ENCODE measurements at places on chromosomes 6 and 20.
A peak's percentile ranks its signal among the peaks of the same experiment; 100 is the strongest.

GRCh38 chr20:35560105-35560511 is 18.2 kb downstream of the ERGIC3 start:
- DNase-seq: no peak

DNA sequence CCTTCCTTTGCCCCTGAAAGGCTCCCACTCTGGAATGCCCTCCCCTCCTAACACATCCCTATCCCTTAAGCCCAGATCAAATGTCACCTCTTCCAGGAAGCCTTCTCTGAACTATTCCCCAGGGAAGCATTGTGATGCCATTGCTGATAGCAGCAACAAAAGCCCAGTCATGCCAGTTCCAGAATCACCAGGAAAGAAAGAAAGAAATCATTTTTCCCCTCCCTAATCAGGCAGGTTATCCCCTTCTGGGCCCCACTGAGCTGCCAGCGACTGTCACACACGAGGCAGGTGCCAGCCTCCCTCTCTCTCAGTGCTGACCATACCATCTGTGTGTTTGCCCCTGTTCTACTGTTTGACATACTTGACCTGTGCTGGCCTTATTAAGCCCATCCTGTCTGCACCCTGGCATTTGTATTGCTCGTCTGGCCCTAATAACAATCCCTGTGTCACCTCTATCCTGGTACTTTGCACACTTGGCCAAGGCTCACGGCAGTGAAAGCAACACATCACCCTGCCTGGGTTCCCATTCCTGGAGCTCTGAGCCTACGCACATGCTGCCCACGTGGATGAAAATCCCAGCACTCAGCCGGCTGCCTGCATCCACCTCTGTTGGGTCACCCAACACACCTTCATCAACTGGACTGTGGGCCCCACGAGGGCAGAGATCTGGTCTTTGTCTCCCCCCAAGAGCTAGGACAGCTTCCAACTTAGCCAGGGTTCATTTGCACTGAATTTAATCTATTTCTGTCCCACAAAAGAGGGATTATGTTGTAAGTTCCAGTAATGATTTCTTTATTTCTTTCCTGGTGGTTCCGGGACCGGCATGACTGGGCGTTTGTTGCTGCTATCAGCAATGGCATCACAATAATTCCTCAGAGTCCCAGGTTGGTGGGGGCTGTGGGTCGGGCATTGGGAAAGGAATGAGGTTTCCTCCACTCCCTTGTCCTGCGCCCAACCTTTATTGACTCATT is 5.3 kb upstream of the BPIFB1 start:
- DNase-seq: no peak

GRCh38 chr20:32619586-32619985 is 34.5 kb upstream of the NOL4L start:
- no peak for DNase-seq

DNA sequence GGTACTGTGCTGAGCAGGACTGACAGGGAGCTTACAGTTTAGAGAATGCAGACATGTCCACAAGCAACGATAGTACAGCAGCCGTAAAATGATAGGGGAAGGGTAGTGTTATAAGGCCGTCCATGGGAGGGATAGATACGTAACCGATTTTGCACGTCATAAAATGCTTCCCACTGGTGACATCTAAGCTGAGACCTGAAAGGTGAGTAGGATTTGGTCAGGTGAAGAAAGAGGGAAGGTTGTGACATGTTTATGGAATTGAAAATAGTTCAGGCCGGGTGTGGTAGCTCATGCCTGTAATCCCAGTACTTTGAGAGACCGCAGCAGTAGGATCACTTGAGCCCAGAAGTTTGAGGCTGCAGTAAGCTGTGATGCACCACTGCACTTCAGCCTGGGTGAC is 25.6 kb downstream of the SNX9 start:
- no peak for DNase-seq

GRCh38 chr20:33169176-33169794 is 1.3 kb downstream of the BPIFA2 start:
- no peak for DNase-seq

DNA sequence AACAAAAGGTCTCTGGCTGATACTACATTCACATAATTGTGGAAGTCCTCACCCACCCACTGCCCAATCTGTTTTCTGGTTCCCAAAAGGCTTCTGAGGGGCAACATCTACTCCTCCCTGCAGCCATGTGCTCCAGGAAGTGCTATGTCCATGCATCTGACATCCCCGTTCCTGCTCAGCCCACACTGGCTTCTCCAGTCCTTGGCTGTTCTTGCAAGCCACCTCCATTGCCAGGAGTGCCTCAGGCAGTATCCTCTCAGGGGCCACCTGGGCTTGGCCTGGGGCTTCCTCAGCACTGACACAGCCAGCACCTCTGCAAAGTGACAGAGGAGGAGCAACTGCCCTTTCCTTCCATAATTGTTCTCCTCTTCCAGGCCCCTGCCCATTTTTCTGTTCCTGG is 18.3 kb downstream of the ARHGAP18 start:
- DNase-seq: no peak

DNA sequence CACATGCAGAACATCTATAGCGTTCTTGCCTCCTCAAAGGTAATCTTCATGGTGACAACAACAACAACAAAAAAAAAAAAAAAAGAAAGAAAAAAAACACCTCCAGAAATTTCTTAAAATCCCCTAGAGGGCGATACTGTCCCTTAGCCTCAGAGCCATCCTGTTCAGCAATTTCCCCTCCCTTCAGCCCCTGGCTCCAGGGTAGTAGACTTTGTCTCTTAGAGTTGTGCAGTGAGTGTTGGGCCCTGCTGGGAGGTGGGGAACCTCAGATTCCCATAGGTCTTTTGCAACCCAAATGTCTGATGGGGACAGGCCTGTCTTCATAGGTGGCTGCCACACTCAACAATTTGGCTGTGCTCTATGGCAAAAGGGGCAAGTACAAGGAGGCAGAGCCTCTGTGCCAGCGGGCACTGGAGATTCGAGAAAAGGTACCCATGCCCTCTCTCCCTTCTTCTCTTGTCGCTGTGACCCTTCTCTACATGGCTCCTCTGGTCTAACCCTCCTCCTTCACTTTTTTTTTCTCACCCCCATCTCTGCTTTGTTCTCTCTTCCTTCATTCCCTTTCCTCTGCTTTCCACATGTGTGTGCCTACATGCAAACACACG is 6.0 kb upstream of the PTK7 start:
- peak; percentile 59 for DNase-seq

- DNase-seq: peak; percentile 56
Observed at GRCh38 chr6:169803271-169803811, 51.9 kb downstream of the ERMARD start.

DNA sequence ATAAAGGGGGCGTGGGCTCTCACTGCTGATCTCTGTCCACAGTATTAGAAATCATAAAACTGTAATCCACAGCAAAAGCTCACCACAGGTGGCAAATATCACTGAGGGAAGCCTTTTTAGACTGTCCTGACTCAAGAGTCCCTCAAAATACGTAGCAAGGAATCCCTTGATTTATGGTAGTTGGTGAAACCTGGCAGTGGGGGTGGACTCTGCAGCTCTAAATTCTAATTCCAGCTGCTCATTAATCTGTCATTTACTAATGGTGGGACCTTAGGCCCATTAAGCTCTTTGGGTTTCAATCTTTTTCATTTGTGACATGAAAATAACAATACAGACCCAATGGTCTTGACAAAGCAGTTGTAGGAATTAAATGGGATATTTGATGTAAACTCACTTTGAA is 32.3 kb downstream of the GMDS start:
- DNase-seq: no peak

GRCh38 chr6:46293641-46294316 is 123.0 kb upstream of the ENPP5 start:
- no peak for DNase-seq

- no peak for DNase-seq
Observed at GRCh38 chr6:106117579-106117978, 31.4 kb downstream of the PRDM1 start.

GRCh38 chr6:134374491-134375219 is 56.7 kb upstream of the SGK1 start:
- DNase-seq: no peak

GRCh38 chr6:152089992-152090391 is 282.5 kb downstream of the ESR1 start:
- peak; percentile 65 for DNase-seq

- DNase-seq: no peak
Observed at GRCh38 chr6:21713481-21713880, 119.9 kb downstream of the SOX4 start.

DNA sequence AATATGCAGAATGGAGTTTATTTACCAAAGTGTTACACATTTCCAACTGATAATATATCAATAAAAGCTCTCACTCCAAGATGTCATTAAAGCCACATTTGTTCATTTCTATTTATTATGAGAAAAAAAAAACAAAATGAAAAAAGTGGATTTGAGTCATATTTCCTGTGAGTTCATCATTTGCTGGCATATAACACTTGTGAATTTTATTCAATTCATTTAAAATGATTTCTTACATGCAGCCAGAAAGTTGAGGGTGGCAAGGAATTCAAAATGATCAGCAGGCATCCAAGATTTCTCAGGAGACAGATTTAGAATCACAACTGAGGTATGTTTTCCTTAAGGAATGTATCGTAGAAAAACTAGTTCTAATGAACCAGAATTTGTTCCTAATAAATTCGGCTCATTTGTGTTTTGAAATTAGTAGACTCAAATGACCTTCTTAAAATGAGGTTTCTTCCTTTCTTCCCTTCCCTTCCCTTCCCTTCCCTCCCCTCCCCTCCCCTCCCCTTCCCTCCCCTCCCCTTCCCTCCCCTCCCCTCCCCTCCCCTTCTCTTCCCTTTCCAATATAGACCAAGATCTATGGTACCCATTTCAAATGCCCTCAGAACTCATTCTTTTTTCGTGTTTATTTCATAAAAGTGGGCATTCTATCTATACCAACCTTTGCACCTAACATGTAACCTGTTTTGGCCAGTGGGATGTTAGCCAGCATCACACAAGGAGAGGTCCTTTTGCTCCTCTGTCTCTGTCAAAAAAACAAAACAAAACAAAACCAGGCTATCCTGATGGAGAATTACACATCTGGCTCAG is 357.9 kb upstream of the TSHZ2 start:
- DNase-seq: no peak

DNA sequence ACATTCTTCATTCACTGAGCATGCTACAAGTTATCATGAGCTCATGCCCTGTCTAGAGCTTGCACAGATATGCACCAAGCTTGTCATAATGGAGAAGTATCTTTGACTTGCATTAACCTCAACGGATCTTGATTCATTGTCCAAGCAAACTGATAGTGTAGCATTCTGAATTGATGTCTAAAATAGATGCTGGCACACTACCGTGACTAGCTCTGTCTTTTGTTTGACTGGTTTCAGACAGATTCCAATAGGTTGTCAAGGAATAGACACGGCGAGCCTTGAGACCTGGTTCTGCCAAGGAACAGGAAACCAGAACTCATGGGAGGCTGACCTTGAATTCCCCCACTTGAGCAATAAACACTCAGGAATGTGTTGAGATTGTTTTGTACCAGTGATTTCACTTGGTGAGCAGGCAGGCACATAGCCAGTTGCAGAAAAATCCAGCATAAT is 1153.1 kb upstream of the GJE1 start:
- DNase-seq: peak; percentile 68

GRCh38 chr6:157090736-157091135 is 232.6 kb downstream of the TMEM242 start:
- no peak for DNase-seq

DNA sequence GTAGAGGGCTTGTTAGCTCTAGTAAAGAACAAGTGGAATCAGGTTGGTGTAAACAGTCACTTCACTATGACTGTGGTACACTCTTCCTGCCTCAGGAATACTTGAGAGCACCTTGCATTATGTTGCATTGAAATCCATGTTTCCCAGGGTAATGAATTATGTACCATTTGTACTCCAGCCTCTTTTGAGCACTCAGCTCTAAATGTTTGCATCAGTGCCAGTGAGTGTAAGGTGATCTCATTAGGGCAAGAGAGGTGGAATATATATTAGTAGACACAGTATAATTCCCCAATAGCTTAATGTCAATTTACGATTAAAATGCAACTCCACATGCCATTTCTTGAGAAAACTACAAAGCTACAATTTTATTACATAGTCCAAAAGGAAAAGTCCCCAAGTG is 319.6 kb upstream of the POU3F2 start:
- DNase-seq: no peak

DNA sequence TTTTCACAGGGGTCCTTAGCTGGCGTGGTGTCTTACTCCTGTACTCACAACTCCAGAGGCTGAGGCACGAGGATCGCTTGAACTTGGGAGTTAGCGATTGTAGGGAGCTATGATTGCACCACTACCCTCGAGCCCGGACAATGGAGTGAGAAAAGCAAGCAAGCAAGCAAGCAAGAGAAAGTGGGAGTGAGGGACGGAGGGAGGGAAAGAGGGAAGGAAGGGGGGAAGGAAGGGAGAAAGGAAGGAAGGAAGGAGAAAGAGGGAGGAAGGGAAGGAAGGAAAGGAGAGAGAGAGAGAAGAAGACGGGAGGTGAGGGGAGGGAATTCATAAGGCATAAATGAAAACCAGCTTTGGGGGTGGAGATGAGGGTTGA is 120.5 kb downstream of the TRIM27 start:
- no peak for DNase-seq

DNA sequence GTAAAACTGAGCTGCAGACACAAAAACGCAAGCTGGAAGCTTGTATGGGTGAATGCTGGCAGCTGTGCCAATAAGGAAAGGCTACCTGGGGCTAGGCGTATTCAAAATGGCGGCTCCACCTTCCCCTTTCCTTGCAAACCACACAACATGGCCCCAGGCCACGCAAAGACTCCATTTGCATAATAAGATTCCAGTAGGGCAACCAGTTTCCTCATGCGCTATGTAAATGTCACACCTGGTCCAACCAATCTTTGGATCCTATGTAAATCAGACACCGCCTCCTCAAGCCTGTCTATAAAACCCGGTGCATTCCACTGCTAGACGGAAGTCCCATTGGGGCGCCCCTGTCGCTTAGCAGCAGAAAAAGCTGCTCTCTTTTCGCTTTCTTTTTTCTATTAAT is 505.9 kb upstream of the BTBD3 start:
- no peak for DNase-seq

GRCh38 chr20:62354031-62354808 is 12.9 kb downstream of the LAMA5 start:
- no peak for DNase-seq

DNA sequence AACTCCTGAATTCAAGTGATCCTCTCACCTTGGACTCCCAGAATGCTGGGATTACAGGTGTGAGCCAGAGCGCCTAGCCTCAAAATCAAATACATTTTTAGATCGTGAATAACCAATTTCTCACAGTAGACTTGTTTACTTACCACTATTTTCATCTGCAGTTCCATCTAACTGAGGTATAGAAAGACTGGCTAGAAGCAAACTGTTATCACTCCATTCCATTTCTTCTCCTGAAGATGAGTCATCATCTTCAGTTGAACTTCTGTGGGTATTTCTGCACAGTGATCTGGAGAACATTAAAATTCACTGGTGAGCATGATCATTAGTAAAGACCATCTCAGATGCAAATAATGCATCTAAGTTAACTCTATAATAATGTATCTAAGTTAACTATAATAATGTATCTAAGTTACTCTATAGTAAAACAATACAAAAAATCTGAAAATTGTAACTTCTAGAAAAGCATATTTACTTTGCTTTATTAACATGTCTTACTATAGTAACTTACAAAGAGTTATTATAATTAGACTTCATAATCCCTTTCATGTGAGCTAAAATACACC is 105.4 kb downstream of the REV3L start:
- peak; percentile 7 for DNase-seq
